ENCODE measurements at places on chromosomes 4 and X. TPM values are rescaled to one million over a fixed set of nuclear protein-coding genes. Genes with fewer than 3 reads are reported as not detected.

JCHAIN gene
- total RNA-seq: not detected

- H3K27me3 ChIP-seq: no peaks in the 10 kb centered on the region
- H3K27ac ChIP-seq: peak overlapping the region; percentile 60
- no peak for DNase-seq
- H3K4me3 ChIP-seq: no peak overlapping the region
- no peaks in the 10 kb centered on the region for H3K36me3 ChIP-seq
These were observed 211.5 kb downstream of the CHRDL1 start for GRCh38 chrX:110584083-110584482.

- H3K36me3 ChIP-seq: no peaks in the 10 kb centered on the region
- no peaks in the 10 kb centered on the region for H3K4me1 ChIP-seq
- no peak overlapping the region for H3K27ac ChIP-seq
- DNase-seq: peak; percentile 37
- no peak overlapping the region for H3K4me3 ChIP-seq
These were observed 62.4 kb upstream of the RXFP1 start for GRCh38 chr4:158459085-158459820.

RHOXF1 gene
- total RNA-seq: not detected

EFHC2 gene
- 2.2 TPM for total RNA-seq

SPANXN3 gene
- total RNA-seq: not detected

HSPA4L gene
- 1.7 TPM for total RNA-seq

FGFBP2 gene
- total RNA-seq: not detected

DNA sequence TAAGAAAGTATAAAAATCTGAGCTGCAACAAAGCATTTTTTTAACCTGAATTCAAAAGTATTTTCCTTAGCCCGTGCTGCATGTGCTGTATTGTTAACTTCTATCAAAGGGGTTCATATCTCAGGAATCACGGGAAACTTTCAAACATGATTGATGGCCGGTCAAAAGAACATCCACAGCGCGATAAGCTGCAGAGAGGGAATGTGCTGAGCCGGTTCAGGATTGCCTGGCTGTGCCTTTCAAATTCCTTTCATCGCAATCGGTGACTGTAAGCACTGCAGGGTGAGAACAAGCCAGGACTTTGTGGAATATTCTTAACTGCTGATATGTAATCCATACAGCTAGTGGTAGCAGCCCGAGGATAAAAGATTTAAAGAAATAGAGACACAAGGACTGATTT is 210.9 kb upstream of the NOCT start:
- H3K27ac ChIP-seq: no peak overlapping the region
- no peak for DNase-seq
- H3K36me3 ChIP-seq: no peaks in the 10 kb centered on the region

GRCh38 chrX:139091066-139091465 is 379.5 kb upstream of the FGF13 start:
- no peak for DNase-seq
- no peaks in the 10 kb centered on the region for H3K4me1 ChIP-seq
- H3K4me3 ChIP-seq: no peak overlapping the region
- H3K36me3 ChIP-seq: no peaks in the 10 kb centered on the region

- H3K27me3 ChIP-seq: no peaks in the 10 kb centered on the region
- DNase-seq: no peak
These were observed 38.5 kb upstream of the ERVMER34-1 start for GRCh38 chr4:52789774-52790173.

SPANXD gene
- total RNA-seq: not detected

TBX22 gene
- total RNA-seq: 0.71 TPM

C4orf54 gene
- not detected for total RNA-seq

GRCh38 chrX:129733335-129733734 is 5.4 kb upstream of the XPNPEP2 start:
- H3K4me3 ChIP-seq: no peak overlapping the region
- no peaks in the 10 kb centered on the region for H3K4me1 ChIP-seq
- no peaks in the 10 kb centered on the region for H3K27me3 ChIP-seq
- H3K36me3 ChIP-seq: no peaks in the 10 kb centered on the region
- no peak overlapping the region for H3K27ac ChIP-seq

CORIN gene
- total RNA-seq: 0.36 TPM

GRCh38 chr4:98951710-98952109 is 22.8 kb upstream of the EIF4E start:
- H3K27me3 ChIP-seq: no peaks in the 10 kb centered on the region
- H3K36me3 ChIP-seq: no peaks in the 10 kb centered on the region
- no peak for DNase-seq
- no peak overlapping the region for H3K27ac ChIP-seq
- no peak overlapping the region for H3K4me3 ChIP-seq

Measured in endodermal cell (in vitro differentiated cells).